ENCODE measurements at places on chromosomes 6 and 20.

DNA sequence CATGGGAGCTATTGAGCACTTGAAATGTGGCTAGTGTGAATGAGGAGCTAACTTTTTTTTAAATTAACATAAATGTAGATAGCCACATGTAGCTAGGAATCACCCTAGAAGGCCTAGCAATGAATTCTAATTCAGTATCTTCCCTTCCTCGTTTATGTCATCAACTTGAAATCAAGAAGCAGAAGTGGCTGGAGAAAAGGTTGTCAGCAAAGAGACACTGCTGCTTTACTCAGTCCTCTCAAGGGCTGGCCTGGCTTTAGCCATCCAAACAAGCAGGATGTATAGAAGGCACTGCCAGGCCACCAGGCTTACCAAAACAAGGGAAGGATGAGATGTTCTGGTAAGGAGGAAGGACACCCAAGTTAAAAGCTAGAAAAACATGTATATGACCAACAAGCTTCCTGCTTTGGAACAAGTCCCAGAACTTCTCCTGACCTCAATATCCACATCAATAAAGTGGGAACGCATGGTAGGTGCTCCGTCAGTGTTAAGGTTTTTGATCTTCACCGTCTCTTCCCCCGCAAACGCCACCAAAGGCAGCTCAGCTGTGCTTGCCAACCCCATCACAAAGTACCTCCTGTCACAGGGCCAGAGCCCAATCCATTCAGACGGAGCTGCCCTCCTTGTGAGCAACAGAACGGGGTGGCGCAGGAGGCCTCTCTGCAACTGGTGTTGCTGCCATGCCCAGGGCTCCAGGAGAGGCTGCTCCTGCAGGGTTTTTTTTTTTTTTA, 235.8 kb upstream of the RIN2 start:
- ATAC-seq = no peak

GRCh38 chr6:3804964-3805363, 44.2 kb upstream of the FAM50B start:
- no peak for ATAC-seq

DNA sequence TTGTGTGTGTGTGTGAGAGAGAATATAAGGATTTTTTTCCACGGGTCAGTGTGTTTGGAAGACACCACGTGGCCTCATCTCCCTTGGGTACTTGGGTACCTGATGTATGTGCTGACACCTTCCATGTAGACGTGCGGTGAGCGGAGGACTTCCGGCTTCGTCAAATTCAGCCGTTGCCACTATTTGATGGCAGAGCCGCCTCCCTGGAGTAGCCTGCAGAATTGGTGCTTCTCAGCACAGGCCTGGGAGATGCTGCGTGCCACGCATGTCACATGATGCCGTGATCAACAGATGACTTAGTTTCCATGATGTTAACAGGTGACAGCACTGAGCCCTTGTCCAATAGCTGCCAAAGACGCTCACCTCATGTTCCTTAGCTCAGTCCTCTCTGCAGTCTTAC, 69.4 kb downstream of the CDH4 start:
- no peak for ATAC-seq

DNA sequence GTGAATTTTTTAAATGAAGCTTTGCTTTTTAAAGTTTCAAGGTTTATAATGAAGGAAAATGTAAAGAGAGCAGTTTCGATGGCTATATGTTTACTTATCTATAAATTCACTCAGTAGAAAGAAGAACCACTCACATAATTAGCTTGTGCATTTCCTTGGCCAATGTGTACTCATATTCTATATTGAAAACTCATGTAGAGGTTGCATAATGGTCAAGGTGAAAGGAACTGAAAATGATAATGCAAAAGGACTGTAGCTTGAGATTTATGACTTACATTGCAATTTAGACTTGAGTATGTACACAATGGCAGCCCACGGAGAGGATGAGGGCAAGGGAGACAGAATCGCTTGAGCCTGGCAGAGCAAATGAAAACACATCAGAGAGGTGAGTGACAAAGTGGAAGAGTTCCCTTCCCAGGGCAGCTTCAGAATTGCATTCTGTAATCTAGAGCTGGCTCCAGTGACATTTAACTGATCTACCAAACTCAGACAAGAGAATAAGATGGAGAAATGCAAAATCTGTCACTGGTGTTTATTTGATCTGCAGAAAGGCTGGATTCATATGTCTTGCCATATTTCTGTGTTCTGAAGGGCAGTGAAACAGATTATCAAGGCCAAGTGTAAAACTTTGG, 191.8 kb downstream of the TMEM200A start:
- ATAC-seq = no peak

DNA sequence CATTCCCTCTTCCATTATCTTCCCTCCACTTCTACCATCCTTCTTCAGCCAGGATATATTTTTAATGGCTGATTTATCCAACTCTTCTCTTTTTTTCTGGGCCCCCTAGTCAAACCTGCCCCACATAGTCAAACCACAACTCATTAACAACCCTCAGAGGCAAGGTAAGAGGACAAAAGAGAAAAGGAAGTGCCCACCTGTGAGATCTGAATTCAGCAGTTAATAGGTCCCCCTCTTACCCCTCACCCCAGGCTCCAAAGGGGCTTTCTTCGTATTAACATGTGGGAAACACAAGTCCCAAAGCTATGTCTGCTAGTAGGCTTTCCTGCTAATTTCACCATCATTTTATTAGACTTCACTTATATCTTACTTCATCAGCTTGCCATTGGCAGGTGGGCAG, 44.1 kb upstream of the TSPYL1 start:
- ATAC-seq = no peak

GRCh38 chr20:1196634-1197033, 6.6 kb upstream of the C20orf202 start:
- no peak for ATAC-seq

DNA sequence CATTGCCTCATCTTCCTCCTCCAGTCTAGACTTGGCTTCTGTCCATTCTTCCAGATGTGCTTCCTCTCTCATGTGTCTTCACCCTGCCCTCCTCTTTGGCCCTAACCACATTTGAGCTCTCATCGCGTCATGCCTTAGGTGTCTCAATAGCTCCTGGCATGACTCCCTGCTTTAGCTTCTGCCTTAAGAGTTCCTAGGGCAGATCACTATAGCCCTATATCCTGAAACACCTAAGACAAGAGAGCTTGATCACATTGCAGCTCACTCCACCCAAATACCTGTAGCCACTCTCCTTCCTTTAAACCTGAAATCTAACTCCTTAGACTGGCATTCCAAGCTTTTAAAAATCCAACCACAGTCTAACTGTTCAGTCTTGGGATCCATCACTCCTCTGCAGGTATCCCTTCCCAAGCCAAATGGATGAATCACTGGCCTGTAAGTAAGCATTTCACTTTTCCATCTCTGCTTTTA, 69.0 kb upstream of the STXBP5 start:
- ATAC-seq = peak; percentile 84

- no peak for ATAC-seq
These were observed 570 bp downstream of the TULP4 start for GRCh38 chr6:158312672-158313397.

DNA sequence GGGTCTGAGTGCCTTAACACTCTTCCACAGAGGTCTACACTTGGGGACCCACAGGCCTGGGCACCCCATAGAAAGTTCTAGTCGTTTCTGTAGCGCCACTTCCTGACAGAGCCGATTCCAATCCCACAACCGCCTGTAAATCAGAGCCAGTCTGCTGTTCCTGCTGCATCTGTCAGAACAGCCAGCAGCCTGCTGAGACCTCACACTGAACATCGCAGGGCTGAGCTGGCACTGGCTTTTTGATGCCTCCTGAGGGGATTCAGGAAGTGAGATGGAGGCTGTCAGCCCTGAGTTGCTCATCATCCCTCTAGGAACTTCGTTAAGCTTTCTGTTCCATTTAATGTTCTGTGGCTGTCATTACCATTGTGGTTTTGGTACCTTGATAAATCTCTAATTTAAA, 48.9 kb downstream of the DCBLD1 start:
- no peak for ATAC-seq

GRCh38 chr20:61924858-61925554, 140.7 kb downstream of the TAF4 start:
- no peak for ATAC-seq

DNA sequence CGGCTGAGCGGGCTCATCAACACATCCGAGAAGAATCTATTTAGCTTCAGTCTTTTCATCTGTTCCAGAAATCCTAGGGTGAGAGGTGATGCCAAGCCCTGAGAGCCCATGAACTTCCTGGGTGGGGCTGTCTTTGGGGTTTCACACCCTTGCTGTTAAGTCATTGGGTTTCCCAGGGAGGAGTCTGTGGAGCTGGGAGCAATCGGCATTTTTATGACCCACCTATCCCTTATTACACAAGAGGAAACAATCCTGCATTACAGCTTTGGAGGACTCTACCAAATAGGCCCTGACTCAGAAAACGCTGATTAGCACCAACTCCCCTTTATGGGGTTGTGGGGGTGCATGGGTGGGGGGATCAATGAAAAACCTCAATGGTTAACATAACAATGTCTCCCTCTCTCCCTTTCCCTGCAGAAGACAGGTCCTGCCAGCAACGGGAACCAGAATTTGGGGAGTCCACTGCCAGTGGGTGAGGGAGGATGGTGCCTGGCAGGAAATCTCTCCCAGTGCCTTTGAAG, 46.3 kb downstream of the EZR start:
- peak; percentile 90 for ATAC-seq

DNA sequence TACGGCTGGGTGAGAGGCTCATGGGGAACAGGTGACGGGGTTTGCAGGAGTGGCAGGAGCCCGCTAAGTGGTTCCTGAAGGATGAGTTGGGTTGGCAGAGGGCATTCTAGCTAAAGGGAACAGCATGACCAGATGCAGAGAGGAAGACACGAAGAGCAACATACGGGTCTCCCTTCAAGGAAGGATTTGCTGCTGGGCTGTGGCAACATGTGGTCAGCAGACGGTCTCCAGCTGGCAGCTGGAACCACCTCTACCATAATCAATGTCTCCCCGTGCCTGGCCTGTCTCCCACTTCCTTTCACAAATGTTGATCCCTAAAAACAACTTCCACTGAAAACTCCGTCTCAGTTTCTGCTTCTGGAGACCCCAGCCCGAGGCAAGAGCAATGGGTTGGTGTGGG, 80.6 kb upstream of the SULF2 start:
- ATAC-seq = no peak

GRCh38 chr6:147724454-147724853, 216.0 kb downstream of the SAMD5 start:
- ATAC-seq = no peak

DNA sequence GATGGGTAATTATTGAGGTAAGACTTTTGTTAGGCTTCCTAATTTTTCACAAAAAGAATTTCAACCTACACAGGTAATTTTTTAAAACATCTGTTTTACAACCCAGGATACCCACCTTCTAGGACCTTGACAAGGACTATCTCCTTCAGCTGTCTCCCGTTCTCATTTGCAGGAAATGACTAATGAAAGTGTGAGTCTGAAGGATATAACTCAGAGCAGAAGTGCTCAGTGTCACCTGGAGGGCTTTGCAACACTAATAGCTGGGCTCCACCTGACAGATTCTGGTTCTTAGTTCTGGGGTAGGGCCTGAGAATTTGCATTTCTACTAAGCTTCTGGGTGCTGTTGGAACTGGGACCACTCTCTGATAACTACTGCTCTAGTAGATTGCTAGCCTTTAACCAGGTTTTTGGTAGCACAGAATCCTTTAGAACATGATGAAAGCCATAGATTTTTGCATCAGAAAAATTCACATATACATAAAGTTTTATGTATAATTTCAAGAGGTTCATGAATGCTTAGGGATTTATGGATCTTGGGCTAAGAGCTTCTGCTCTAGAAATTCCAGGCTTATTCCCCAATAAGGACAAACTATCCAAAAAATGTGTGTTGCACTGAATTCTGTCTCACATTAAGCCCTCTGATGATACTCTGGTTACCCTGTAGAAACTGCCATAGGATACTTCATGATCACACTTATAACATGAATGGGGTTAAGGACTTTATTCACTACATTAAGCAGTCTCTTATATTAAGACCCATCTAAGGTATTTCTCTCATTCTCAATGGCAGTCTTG, 30.3 kb downstream of the AK9 start:
- no peak for ATAC-seq

GRCh38 chr20:62259294-62259565, 20.9 kb downstream of the OSBPL2 start:
- no peak for ATAC-seq

DNA sequence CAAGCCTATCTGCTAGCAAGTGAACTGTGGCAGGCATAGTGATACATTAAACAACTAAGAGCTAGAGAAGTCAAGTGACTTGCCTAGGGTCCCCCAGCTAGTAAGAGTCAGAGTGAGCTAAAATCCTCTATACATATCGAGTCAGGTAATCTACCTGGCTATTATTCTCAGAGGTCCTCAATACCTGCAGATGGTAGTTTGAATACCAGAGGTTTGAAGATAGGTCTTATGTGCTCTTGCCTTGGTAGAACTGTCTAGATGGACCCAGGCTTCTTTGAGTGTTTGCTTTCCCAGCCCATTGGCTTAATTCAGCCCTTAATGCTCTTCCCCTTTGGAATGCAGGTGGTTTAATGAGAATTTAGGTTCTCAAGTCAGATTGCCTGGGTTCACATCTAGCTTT, 1.1 kb downstream of the ERGIC3 start:
- no peak for ATAC-seq
